ENCODE measurements at places on chromosomes 6 and 20. TPM values are rescaled to one million over a fixed set of nuclear protein-coding genes. Genes with fewer than 3 reads are reported as not detected.

RWDD2A gene
- total RNA-seq: 4.6 TPM

RAMACL gene
- total RNA-seq: 0.39 TPM

SCRT2 gene
- total RNA-seq: not detected

RIMS4 gene
- total RNA-seq: 1.4 TPM

LY6G5B gene
- 2.3 TPM for total RNA-seq

DLL1 gene
- total RNA-seq: 9.2 TPM

ZSCAN9 gene
- total RNA-seq: 8.9 TPM

BTBD9 gene
- 19.5 TPM for total RNA-seq

Data from adrenal gland (tissue), 19 donors.